ENCODE measurements at places on chromosomes 7 and 10. TPM values are rescaled to one million over a fixed set of nuclear protein-coding genes. Genes with fewer than 3 reads are reported as not detected.

The GPR146 gene
- 1.9 TPM for total RNA-seq

The SPDYE16 gene
- total RNA-seq: 0.31 TPM

The OPN1SW gene
- total RNA-seq: not detected

The FFAR4 gene
- 0.13 TPM for total RNA-seq

The FOXI2 gene
- 1.7 TPM for total RNA-seq

The ELFN1 gene
- 12.3 TPM for total RNA-seq

The VAX1 gene
- not detected for total RNA-seq

The MALSU1 gene
- total RNA-seq: 47.2 TPM

The SFTPA2 gene
- total RNA-seq: not detected

DNA sequence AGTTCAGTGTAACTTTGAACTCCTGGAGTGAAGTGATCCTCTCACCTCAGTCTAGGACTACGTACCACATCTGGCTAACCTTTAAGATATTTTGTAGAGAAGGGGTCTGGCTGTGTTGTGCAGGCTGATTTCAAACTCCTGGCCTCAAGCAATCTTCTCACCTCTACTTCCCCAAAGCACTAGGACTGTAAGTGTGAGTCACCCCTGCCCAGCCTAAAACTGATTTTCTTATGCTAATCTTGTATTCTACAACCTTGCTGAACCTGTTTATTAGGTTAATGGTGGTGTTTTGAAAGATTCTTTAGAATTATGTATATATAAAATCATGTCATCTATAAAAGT lies 58.0 kb downstream of the LCOR start:
- no peak for DNase-seq

GRCh38 chr10:119535837-119536507 lies 6.5 kb downstream of the RGS10 start:
- no peak for DNase-seq

DNA sequence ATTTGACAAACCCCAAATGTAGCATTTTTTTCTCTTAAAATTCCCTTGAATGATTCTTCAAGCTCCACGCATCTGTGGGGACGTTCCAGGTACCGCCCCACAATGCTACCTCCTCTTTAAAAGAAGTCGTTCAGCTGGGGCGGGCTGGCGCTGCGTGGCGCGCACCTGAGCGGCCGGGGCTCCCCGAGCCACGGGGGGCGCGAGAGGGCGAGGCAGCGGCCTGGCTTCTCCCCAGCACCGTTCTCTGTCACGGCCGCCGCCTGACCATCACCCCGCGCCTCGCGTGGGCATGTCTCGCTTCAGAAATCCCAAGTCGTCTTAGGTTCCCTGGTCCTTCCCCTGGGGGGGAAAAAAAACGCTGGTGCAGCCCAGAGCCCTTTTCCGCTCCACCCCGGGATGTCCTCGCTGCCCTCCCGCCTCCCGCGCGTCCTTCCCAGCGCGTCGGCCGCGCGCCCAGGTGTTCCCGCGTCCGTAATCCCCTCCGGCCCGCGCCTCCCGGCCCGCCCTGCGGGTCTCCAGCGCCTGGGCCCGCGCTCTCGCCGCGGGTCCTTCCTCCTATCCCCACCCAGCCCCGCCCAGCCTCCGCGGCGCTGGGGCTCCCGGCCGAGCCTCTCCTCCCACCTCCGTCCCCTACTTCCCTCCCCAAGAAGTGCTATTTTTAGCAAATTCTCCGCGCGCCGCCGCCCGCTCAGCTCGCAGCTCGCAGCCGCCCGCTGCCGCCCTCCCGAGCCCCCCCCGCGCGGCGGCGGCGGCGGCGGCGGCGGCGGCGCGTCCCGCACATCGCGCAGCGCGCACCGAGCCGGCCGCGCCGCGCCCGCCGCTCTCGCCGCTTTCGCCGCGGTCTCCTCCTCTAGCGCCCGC lies 58.7 kb upstream of the PRPS1L1 start:
- peak; percentile 28 for DNase-seq

DNA sequence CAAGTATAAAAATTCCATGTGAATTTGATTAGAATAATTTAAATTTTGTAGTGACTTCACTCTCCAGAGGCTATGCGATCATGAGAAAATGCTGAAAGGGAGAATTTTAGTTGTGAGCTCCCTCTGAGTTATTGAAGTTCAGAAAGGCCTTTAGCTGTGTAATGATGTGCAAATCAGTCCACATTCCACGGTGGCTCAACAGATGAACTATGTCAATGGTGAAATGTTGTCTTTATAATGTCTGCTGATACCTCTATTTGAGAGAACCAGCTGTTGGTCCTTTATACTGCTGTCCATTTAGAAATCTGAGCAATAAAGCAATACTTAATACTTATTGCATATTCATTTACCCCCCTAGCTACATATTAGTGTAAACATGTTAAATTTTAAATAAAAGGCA lies 7.1 kb upstream of the ITGB8 start:
- no peak for DNase-seq

DNA sequence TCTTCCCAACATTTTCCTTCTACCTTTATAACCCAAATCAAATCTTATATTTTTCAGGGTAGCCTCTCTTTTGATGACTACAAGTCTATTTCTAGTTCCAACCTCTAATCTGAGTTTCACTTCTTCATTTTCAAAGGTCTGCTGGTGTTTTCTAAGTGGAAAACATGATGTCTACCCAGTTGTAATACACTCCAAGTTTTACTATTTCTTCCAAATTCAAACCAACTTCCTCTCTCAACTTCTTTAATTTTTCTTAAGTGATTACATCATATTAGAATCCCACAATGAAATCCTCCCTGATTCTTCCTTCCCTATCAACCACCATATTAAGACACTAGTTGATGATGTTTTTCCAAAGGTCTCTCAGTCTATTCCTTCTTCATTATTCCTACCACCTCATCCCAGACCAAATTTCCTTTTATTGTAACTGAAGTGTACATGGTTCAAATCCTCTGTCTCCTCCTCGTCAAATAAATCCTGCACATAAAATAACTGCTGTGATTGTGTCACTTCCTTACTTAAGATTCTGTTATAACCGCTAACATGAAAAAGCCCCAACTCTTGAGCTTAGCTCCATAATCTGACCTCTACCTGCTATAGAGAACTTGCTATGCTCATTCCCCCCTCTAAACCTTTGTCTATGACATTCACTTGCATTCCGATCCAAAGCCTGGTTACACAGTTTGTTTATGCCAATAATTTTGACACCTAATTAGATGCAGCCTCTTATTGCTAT lies 12.7 kb downstream of the TAS2R38 start:
- no peak for DNase-seq

DNA sequence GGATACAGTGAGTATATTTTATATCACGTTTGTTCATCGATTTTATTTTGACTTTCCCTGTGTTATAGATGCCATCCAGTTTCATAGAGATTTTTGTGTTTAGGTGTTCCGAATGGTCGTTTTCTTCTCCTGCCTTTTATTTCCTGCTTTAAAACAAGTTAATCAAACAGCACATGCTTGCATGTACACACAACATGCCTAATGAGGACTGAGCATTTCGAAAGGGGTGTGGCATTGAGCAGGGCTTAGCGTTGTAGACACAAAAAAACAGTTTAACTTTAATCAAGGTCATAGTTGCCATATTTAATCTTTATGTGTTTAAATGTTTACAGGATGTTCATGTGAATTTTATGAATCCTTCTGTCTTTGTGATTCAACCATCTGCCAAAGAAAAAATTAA lies 430.5 kb upstream of the GALNT17 start:
- DNase-seq: no peak

DNA sequence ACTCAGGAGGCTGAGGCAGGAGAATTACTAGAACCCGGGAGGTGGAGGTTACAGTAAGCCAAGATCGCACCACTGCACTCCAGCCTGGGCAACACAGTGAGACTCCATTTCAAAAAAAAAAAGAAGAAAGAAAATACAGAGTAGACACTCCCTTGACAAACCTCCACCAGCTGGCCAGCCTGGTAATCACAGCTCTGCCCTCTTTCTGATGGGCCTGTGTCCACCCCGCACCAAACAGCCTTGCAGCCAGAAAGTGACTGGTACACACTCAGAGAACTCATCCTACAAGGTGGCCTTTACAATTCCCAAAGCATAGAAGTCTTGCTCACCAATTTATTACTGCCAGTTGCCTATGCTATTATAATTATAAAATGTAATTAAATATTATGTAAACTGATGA lies 66.6 kb downstream of the COBL start:
- DNase-seq: no peak

DNA sequence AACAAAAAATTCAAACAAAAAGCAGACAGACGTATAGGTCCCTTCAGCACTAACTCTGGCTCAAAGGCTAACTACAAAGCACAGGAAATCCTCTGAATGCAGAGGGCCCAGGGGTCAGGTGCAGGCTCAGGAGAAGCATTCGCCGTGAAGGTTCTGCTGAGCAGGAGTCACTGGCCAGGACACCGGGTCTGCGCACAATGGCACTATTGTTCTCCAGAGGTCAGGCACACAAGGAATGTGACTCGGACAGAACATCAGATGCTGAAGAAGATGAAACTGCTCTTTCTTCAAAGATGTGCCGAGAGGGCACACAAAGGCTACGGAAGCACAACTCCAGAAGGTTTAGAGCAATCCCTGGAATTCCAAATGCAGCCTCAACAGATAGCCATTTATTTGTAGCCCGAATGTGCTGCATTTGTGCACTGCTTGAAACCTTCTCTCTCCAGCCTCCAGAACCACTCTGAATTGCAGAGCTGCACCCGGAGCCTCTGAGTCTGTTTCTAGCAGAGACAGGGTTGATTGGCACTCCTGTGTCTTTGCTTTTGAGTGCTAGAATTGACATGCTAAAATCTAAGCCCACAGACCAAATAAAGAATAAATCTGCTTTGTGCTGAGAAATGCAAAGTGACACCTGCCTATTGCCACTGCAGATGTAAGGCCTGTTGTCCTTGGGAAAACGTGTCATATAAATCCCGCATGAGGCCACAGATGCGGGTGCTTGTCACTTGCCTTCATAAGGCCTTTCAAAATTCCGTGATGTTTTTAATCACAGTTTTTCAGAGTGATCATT lies 85.4 kb upstream of the AFAP1L2 start:
- DNase-seq: no peak

- no peak for DNase-seq
These were observed 631.9 kb upstream of the ANKRD30A start for GRCh38 chr10:36493516-36493880.

- no peak for DNase-seq
These were observed 33.1 kb downstream of the CACNA2D1 start for GRCh38 chr7:82410461-82410860.

DNA sequence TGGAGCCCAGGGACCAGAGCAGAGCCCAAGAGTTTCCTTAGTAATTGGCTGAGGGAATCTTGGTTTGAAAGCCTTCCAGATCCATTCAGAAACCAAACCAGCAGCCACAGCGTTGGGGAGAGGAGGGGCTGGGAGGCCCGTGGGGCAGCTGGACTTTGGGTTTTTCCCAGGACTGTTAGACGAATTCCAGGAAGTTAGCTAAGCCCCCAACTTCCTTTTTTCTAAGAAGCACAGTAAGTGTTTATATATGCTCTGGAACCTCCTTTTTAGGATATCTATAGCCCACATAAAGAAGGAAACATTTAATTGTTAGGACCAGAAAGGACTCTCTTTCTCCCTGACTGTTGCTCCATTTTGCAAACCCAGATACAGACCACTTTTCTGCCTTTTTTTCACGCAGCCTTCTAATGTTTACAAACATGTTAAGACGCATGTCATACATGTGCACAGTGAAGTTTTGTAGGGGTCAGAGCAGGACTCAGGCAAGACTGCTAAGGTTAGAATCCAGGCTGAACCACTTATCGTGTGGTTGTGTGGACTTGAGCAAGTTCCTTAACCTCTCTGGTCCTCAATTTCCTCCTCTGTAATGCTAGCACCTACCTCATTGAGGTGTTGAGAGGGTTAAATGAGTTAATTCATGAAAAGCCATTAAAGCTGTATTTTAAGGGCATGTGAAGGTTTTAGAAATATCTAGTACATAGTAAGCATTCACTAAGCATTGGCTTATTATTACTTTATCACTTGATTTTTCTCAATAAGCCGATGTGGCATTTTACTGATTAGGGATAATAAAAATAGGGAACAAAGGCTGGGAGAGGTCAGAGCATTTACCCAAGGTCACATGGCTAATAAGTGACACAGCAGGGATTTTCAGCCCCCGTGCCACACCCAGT lies 42.4 kb downstream of the TBATA start:
- no peak for DNase-seq

DNA sequence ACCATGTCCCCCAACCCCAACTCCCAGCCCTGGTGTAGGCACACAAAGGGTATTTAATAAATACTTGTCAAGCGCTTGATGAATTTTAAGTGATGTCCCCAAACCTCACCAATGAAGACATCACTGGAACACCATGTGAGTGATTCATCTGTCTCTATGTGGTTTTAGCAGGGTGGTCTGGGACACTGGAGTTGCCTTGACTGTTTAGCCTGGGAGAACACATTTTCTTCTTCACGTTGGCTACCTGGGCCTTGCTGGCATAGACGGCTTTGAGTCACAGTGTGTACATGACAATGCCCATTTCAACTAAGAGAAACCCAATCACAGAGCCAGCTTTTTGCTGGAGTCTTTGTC lies 24.8 kb upstream of the SHH start:
- DNase-seq: no peak

DNA sequence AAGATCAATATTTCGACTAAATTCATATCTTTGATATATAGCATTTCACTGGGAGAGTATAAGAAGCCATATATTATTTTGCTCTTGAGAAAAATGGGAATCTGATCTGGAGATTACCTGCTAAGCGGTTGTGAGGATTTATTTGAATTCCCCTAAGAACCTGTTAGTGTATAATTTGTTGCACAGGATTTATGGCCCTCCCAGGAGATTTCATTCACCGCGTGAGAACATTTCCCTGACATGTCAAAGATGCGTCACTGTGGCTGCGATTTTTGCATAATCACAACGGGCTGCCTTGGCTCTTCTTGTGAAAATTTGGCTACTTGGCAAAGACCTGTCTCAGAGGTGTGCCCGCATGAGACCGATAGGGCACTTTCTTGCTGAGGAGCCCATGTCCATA lies 184.7 kb upstream of the PFKP start:
- no peak for DNase-seq

DNA sequence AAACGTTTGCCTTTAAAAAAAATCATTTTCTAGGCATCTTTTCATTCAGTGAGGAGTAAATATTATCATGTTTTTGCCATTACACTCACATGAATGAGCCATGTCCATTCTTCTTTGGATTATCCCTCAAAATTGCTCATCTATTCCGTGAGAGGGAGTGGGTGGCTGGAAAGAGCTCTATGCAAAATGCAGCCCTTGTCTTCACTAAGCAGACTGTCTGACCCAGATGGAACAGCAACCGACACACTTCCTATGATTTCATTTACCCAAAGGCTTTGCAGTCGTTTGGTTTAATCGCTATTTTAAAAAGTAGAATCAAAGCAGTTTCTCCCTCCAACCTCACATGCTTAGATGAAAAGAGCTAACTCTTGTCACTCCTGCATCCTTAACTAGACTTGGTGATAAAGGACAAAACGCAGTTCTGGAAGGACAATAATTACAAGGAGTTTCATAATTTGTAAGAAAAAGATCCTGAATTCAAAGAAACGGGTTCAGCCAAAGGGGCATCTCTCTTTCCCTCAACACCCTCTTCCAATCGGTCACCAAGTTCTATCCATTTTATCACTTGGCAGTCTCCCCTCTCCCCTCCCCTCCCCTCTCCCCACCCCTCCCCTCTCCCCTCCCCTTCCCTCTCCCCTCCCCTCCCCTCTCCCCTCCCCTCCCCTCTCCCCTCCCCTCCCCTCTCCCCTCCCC lies 198.1 kb upstream of the STK17A start:
- no peak for DNase-seq

All from progenitor cell of endocrine pancreas (in vitro differentiated cells).